ENCODE measurements at places on chromosomes 5 and 9.

DNA sequence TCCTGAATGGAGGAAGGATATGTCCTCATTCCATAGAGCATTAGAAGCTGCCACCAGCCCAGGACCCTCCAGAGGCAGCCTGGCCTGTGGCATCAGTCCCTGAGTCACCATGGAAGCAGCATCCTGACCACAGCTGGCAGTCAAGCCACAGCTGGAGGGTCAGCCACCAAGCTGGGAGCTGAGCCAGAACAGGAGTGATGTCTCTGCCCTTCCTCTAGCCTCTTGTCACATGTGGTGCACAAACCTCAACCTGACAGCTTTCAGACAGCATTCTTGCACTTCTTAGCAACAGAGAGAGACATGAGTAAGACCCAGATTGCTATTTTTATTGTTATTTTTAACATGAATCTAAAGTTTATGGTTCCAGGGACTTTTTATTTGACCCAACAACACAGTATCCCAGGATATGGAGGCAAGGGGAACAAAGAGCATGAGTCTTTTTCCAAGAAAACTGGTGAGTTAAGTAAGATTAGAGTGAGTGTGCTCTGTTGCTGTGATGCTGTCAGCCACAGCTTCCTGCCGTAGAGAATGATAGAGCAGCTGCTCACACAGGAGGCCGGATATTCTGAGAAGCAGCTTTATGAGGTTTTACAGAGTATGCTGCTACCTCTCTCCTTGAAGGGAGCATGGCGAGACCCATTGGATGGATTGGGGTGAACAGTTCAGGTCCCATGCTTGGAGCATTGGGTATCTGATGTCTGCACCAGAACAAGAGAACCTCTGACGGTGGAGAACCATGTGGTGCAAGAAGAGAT lies 13.0 kb upstream of the CYFIP2 start:
- no peak for DNase-seq

GRCh38 chr5:62208218-62208852 lies 97.7 kb upstream of the KIF2A start:
- DNase-seq = no peak

GRCh38 chr5:60504342-60504741 lies 195.6 kb downstream of the DEPDC1B start:
- DNase-seq = no peak

DNA sequence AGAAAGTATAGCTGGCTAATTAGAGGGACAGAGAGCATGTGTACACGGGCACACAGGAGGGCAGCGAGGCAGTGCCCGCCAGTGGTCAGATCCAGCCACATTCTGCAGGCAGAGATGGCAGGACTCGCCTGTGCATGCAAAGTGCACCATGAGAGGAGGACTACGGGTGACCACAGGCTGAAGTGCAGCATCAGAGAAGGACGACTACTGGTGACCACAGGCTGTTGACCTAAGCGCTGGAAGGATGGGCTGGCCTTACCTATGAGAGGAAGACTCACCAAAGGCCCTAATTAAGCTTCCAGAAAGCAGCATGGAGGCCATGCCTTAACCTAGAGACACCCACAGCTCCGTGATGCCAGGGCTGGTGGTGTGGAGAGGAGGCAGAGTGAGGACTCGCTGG lies 54.2 kb upstream of the SLC25A51 start:
- DNase-seq = no peak

- peak; percentile 51 for DNase-seq
Observed at GRCh38 chr5:50663636-50664035, 2.8 kb upstream of the PARP8 start.

GRCh38 chr5:89300426-89300970 lies 417.5 kb upstream of the MEF2C start:
- no peak for DNase-seq

GRCh38 chr5:98942847-98943246 lies 14.0 kb upstream of the CHD1 start:
- DNase-seq = no peak

DNA sequence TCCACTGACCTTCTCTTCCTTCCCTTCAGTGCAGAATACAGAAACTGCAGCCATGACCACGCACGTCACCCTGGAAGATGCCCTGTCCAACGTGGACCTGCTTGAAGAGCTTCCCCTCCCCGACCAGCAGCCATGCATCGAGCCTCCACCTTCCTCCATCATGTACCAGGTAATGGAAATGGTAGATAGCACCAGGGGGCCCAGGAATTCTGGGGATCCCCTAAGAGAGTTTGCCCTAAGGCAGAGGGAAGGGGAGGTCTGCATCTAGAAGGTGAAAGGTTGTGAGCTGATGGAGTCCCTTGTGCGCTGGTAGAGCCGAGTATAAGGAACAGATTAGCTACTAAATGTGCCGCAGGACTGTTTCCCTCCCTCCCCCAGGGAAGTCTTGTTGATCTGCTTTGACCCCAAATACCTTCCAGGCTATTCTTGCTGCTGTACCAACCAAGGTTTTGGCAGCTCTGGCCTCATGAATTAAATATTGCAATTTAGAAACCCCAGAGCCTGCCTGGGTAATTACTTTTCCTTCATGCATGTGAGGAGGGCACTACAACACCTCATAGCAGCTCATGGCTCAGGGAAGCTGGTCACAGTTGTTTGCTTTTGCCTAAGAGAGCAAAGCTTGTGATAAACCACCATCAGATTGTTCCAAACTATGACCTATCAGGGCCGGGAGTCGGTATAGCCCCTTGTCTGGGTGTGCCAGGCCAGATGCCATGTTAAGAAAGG lies 19.6 kb downstream of the CYFIP2 start:
- no peak for DNase-seq

GRCh38 chr9:29211580-29212396 lies 1638.5 kb upstream of the C9orf72 start:
- DNase-seq = peak; percentile 35

DNA sequence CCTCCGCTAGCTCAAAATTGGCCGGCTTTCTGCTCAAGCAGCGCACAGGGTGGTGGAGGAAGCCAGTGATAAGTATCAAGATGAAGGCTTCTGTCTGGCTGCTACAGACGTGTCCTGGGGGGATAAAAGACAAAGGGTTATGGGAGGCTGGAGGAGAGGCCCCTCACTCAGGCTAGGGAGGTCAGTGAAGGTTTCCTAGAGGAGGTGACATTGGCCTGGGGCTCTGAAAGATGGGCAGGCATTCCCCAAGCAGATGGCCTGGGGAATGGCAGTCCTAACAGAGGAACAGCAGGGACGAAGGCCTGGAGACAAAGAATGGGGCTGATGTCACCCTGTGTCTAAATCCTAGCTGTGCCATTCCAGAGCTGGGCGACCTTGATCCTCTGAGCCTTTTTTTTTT lies 32.3 kb downstream of the OLFML2A start:
- DNase-seq = no peak

DNA sequence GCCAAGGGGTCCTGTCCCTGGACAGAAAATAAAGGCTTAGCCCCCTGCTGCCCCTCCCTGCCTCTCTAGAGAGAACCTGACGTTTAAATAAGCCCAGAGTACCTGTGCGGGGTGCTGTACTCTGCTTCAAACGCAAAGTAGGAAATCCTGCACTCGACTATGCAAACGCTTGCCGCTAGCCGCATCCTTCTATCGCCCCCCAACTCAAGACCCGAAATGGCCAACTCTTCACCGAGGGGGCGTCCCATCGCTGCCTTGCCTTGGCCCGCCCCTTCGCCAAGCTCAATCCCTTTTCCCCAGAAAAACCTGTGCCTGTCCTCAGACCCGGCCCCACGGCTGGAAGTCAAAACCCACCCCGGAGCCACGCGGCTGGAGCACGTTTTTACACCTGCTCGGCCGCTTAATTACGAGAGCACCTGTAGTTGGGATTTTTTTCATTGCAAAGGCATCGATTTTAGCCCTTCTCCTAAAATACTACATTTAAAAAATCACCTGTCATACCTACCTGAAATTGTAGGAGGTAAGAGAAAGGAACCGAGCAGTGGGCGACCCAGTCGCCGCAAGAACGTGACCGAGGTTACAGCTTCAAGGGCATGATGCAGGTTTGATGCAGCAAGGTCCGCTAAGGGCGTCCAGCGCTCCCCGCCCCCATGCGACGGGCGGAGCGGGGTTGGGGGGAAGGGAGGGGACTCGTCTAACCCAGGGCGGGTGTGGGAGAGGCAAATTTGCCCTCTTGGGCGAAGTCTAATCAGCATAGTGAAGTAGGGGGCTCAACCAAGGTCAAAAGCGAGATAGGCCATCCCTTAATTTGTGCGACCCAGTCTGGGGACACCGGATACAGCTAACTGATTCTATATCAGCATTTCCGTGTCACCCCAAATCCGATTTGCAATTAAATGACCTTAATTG lies 3.5 kb downstream of the ELAVL2 start:
- DNase-seq = no peak

GRCh38 chr5:54186912-54187445 lies 123.4 kb downstream of the ARL15 start:
- no peak for DNase-seq

- DNase-seq = peak; percentile 78
Observed at GRCh38 chr5:160938532-160938931, 86.5 kb upstream of the ATP10B start.

DNA sequence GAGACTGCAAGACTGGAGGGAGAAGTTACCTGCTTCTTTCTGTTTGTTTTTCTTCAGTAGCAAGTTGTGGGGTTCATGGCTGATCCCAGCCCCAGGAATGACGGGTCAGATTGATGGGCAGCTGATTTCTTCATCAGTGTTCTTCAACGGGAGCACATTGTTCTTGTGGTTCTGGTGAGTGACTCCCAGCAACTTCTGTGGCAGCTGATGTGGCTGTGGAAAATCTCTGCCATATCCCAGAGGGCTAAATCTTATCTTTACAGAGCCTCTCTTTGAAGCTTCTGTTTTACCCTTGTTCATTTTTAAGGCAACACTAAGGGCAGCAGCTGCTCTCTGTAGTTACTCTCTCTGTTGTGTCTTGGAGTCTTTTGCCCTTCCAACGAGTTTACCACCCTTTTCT lies 710.3 kb downstream of the PRELID2 start:
- no peak for DNase-seq

- DNase-seq = no peak
Observed at GRCh38 chr5:19977099-19977498, 10.9 kb downstream of the CDH18 start.

- DNase-seq = no peak
Observed at GRCh38 chr5:91312698-91313097, 70.4 kb downstream of the ARRDC3 start.

DNA sequence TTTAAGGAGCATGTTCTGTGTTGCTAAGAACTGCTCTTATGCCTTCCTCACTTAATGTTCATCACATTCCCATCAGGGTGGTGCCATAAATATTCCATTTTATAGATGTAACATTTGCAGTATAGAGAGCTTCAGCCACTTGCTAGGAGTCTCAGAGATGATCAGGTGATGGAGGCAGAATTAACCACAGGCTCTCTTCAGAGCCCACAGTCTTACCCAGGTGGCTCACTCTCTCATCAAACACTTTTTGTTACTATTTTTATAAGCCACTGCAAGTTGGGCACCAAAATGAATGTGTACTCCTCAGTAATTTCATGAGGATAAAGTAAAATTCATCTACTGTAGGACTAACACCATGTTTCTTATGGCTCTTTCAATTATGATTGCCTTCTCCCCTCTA lies 491.5 kb upstream of the DAP start:
- DNase-seq = no peak

- DNase-seq = no peak
Observed at GRCh38 chr5:124631874-124632550, 114.4 kb downstream of the ZNF608 start.

GRCh38 chr5:112886975-112887374 lies 25.9 kb downstream of the SRP19 start:
- DNase-seq = no peak

Measured in mucosa of gallbladder (tissue), 1 donor.